BJ (cell line): ENCODE measurements at places on chromosomes 5 and 9. TPM values are rescaled to one million over a fixed set of nuclear protein-coding genes. Genes with fewer than 3 reads are reported as not detected.

DNA sequence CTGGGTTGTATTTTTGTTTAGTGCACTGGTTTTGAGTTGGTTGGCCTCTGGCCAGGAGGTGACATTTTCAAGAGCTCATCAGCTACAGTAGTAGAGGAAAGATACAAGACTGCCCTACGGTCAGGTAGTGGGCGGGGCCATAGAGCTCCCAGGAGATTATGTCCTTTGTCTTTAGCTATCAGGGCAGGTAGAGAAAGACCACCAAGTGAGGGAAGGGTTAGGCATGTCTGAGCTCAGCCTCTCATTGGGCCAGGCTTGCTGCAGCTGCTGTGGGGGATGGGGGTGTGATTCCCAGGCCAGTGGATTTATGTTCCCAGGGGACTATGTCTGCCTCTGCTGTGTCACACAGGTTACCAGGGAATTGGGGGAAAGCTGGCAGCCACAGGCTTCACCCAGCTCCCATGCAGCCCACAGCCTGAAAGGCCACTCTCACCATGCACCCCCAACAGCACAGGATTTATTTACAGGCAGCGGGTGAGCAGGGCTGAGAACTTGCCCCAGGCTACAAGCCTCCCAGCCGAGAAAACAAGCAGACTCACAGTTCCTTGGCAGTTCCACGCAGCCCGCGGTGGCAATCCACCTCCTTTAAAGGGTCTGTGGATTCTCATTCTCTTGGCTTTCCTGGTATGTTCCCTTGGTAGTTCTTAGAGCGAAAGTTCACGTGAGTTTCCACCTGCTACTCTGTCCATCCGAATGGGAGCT, 37.5 kb upstream of the BOD1 start:
- DNase-seq: no peak

GRCh38 chr5:93925321-93925720, 183.9 kb upstream of the POU5F2 start:
- no peak for DNase-seq

GRCh38 chr5:151213803-151214613, 9.9 kb downstream of the CCDC69 start:
- no peak for DNase-seq

SCGB3A2 gene
- not detected in 2 replicates for polyA plus RNA-seq

DNA sequence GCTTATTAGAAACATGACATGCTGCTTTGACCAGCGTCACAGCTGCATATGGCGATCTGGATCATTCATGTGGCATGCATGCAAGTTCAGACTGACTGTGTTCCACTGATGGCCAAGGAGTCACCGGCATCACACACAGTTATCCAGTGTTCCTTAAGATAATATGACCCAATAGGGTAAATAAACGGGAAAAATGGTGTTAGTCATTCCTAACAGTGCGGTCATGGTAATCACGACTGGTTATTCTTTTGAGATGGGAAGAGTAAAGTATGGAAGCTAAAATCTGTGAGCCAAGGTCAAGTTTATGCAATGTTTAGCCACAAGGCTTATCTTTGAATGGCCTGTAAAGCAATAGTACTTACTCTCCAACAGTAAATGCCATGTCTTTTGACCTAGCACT, 29.3 kb upstream of the LVRN start:
- no peak for DNase-seq

ZDHHC11B gene
- 0.05 TPM in 1 of 2 replicates, not detected in the other for polyA plus RNA-seq

CCDC152 gene
- 0.91 and 1.6 TPM in 2 replicates for polyA plus RNA-seq

SH3GLB2 gene
- 39.8 and 52.7 TPM in 2 replicates for polyA plus RNA-seq

GRCh38 chr9:124696101-124696500, 75.0 kb downstream of the NR6A1 start:
- DNase-seq: no peak

DNA sequence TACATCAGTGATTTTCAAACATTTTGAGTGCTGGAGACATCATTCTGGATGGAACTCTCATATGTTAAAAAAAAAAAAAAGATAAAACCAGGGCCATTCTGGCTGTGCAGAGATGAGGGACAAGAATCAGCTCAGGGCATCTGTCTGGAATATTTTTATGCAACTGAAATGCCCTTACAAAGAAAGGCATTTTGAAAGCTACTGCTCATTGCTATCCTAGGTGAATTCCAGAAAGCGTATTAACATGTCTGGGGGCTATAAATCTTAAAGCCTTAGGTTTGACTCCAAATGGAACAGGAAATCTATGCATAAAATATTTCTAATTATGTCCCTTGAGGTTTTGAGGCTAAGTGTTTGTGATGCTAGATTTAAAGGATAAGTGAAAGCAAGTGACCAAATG, 14.9 kb upstream of the PCSK1 start:
- no peak for DNase-seq

- no peak for DNase-seq
Observed at GRCh38 chr9:20405616-20406015, 216.7 kb downstream of the MLLT3 start.

- no peak for DNase-seq
Observed at GRCh38 chr9:126337729-126338372, 11.2 kb downstream of the MVB12B start.

- DNase-seq: no peak
Observed at GRCh38 chr5:150148117-150148927, 7.3 kb downstream of the PDGFRB start.

ATP10B gene
- not detected in 2 replicates for polyA plus RNA-seq
